GOT3 (cell line): ENCODE measurements at places on chromosomes 11 and 22.

DNA sequence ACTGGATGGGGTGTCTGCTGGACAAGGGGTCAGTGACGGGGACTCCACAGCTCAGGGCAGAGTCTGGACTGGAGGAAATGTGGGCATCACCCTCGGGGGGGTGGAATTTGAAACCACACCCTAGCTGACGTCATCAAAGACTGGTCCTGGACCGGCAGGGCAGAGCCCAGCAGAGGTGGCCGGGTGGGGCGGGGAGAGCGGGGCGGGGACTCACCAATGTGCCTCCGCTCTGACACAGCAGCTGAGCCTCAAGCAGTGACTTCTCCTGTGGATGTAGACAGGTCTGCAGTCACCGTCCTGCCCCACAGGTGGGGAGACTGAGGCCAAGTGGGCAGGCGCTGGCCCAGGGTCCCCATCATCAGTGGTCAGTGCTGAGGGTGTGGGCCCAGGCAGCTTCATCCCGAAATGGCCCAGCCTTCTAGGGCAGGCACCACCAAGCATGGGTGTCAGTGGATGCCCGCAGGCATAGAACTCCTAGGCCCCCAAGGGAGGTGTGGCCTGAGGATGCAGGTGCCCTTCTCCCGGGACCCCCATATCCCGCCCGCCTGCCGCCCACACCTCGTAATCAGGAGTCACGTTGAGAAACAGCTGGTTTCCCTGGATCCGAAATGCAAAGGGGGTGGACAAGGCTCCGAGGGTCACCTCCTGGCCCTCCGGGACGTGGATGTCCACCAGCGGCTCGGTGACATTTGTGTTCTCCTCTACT lies 603 bp downstream of the CDHR5 start:
- DNase-seq = no peak

GRCh38 chr22:46025973-46026898 lies 49.3 kb upstream of the WNT7B start:
- no peak for DNase-seq

GRCh38 chr22:40547729-40548143 lies 88.8 kb downstream of the MRTFA start:
- no peak for DNase-seq

DNA sequence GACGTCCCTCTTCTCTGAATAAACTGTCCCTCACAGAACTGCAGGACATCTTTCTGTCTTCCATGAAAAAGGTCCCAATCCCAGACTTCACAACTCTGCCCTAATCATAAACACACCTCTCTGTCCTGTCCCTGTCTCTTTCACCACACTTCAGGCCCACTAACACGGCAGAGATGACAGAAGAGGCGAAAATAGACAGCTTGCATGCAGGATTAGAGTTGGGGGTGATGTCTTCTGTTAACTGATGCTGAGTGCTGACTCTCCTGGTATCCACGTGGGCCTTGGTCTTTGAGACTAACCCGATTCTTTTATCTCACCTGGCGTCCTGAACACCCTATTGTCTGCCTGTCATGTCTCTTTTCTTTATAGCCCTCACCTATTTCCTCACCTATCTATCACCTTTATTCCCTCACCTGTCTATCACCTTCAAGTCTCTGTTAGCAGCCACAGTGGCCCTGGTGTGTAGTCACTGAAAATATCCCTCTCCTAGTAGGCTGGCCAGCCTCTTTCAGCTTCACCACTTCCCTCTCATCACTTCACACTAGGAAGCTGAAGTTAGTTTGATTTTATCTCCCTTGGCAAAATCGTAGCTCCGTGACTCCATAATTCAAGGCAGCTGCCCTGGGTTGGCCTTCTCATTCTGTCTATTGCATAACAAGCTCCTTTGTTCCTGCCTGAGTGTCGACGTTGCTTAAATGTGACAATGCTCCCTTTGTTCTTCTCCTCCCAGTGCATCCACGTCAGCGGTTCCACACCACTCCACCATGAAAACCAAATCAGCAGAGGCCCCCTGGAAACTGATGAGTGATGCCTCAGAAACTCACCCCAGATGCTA lies 30.6 kb upstream of the DRD2 start:
- DNase-seq = no peak

DNA sequence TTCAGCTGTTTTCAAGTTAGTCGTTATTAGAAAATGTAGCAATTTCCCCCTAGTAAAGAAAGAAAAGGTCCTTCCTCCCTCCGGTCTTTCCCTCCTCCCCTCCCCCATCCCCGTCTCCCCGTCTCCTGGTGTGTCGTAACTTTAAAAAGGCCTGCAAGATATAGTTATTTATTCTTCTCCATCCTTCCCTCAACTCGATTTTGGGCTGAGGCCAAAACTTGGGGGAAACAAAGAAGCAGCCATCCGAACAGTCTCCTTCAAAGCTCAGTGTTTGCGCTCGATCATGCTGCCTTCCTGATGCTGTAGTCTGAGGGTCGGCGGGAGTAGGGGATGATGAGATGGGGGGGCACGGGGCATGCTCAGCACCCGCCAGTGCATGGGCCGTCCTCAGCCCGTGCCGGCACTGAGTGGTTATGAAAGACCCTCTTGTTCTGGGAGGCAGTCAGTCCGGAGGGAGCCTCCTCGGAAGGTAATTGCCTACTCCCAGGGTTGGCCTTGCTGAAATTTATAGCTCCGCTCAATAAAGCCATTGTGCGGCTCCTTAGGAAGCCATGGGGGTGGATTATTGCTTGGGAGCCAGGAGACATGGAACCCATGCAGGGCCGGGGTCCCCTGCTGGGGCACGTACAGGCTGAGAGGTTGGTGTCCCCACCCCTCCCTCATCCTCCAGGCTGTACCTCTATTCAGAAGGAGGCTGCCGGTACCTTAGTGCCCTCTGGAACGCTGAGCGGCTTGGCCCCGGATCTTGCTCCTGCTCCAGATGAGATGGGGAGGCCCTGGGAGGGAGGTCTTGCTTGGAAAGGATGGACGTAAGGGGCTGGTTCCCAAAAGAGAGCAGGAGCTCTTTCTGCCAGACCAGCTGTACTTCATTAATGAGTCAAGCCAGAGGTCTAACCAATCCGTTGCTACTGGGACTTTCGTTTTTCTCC lies 212.7 kb upstream of the CADM1 start:
- no peak for DNase-seq

GRCh38 chr11:118267486-118267885 lies 3.4 kb upstream of the MPZL2 start:
- no peak for DNase-seq

DNA sequence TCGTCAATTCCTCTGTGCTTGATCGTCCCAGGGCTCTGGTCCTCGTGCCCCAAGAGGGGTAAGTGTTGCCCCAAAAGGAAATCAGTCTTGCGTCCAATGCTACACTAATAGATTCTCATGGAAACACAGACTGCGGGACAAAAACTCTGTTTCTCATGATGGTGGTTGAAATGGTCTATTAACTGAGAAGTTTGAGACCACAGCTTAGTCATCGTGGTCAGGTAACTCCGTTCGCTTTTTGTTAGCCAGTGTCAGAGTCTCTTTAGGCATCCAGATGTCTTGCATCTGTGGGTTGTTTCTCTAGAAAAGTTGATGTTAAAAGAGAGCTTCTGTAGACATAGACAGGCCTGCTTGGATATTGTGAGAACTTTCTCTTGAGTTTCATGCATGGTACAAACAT lies 104.6 kb upstream of the SORL1-AS1 start:
- no peak for DNase-seq

DNA sequence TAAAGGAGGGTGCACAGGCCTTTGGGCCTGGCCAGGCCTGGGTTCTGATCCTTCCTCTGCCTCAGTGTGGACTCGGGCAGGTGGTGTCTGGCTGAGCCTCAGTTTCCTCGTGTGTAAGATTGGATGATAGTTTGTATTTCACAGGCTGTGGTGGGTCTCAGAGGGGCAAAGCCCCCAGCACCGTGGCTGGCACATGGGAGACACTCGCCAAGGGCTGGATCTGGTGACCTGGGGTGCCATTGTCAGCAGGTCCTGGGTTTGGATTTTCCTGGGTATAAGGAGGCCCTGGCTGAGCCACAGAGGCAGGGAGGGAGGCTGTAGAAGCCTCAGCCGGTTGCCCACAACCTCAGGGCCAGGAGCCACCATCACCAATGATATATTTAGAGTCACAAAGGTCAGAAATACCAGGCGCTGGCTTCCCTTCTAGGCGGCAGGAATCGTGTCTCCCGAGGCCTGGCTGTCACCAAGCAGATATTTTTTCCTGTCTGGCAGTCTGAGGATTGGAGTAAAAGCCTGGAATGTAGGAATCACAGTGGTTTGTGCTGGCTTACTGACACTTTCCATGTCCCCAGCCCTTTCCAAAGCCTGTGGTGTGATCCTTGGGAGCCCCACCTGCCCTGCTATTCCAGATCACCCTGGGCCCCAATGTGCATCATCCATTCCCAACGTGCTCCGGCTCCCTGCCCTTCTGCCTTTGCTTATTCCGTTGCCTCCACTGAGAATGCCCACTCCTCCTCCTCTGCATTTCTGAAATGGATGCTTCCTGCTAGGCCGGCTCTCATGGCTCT lies 15.6 kb downstream of the KCNC1 start:
- DNase-seq = no peak

GRCh38 chr11:85627332-85627997 lies at the start of gene DLG2:
DLG2 (minus strand) TSS chr11:85627344.
- no peak for DNase-seq

DNA sequence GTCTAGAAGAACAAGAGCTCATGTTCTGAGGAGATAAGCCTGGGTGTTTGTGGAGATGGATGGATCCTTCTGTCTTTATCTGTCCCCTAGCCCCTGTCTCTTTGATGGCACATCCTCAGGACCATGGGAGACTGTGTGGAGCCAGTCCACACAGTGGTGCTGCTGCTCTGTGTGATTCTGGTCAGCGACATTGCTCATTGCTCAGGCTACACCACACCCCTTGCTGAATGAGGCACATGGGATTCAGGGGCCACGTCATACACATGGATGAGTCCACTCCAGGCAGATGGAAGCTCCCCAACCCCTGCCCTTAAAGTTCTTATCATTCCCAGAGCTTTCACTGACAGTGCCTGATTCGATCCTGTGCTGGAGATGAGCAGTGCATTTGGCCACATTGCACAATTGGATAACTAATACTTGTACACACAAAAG lies 222.2 kb downstream of the NAV2 start:
- DNase-seq = no peak

GRCh38 chr11:68966894-68967780 lies 13.6 kb downstream of the MRGPRD start:
- DNase-seq = no peak

GRCh38 chr11:79966592-79966991 lies 525.8 kb upstream of the TENM4 start:
- DNase-seq = no peak

GRCh38 chr11:128326791-128327190 lies 260.6 kb downstream of the ETS1 start:
- no peak for DNase-seq
